Activated naive CD4-positive, alpha-beta T cell treated with anti-CD3 and anti-CD28 coated beads, Interleukin-2, amount 50 U/mL, for 16 hours (primary cell): ENCODE measurements at places on chromosomes 11 and 22.

- no peak for DNase-seq
Observed at GRCh38 chr22:43928468-43928867, 4.9 kb downstream of the PNPLA3 start.

- DNase-seq, result no peak
Observed at GRCh38 chr22:24289114-24289513, 18.5 kb downstream of the SPECC1L start.

DNA sequence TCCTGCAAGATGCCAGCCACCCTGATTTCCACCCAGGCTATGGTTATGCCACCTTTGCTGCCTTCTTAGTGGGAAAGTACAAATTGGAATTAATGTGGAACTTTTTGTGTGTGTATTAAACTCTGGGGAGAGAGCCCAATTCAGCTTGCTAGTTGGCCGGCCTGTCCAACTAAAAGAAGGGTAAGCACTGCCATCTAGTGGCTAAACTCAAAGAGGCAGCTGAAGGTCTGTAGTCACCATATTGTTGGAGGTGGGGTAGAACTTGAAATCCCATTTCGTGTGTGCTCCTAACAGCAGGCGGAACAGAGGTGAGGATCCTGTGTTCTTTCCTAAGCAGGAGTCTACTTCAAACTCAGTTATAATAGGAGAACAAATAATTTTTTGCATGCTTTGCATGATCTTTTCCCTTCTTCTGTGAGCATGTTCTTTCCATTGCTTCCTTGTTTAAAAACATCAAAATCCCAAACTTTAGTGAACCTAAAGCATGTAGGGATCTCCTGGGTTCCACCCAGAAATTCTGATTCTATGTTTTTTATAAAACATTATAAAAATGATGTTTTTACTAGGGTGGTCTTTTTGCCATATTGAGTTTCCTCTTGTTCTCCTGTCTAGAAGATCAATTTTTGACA, 138.8 kb upstream of the SORL1-AS1 start:
- peak; percentile 64 for DNase-seq

DNA sequence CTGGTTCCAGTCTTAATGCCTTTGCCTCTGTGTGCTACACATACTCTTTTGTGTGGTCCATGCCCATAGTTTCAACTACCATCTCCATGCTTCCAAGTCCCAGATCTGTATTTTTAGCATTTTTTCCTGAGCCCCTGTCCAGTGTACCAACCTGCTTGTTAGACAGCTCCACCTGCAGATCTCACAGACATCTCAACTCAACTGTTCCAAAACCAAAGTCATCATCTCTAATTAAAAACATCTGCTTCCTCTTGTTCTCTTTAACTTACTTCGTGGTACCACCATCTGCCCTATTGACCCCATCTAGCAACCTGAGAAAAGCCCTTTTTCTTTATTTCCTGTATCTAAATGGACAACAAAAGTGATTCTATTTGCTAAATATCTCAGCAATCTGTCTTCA, 8.6 kb upstream of the KMT2A start:
- DNase-seq, result no peak

GRCh38 chr11:70411713-70412452, 13.6 kb downstream of the CTTN start:
- no peak for DNase-seq

- DNase-seq, result no peak
Observed at GRCh38 chr11:46736615-46737014, 17.6 kb downstream of the F2 start.

DNA sequence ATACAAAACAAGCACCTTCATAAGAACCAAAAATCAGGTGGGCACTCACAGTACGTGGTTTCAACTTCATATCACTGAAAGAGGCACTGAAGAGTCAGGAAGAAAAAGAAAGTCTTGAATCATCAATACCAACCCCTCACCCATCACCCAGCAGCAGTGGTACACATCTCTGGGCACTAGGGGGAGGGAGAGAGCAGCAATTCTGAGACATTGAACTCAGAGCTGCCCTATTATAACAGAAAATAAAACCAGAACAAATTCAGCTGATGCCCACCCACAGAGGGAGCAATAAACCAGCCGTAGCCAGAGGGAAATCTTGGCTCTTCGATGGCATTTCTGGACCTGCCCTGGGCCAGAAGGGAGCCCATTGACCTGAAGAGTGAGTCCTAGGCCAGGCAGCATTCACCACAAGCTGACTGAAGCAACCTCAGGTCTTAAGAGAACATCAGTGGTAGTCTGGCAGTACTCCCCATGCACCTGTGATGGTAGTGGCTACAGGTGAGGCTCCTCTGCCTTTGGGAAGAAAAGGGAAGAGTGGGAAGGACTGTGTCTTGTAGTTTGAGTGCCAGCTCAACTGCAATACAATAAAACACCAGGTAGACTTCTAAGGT, 42.2 kb upstream of the FAM181B start:
- peak; percentile 14 for DNase-seq

DNA sequence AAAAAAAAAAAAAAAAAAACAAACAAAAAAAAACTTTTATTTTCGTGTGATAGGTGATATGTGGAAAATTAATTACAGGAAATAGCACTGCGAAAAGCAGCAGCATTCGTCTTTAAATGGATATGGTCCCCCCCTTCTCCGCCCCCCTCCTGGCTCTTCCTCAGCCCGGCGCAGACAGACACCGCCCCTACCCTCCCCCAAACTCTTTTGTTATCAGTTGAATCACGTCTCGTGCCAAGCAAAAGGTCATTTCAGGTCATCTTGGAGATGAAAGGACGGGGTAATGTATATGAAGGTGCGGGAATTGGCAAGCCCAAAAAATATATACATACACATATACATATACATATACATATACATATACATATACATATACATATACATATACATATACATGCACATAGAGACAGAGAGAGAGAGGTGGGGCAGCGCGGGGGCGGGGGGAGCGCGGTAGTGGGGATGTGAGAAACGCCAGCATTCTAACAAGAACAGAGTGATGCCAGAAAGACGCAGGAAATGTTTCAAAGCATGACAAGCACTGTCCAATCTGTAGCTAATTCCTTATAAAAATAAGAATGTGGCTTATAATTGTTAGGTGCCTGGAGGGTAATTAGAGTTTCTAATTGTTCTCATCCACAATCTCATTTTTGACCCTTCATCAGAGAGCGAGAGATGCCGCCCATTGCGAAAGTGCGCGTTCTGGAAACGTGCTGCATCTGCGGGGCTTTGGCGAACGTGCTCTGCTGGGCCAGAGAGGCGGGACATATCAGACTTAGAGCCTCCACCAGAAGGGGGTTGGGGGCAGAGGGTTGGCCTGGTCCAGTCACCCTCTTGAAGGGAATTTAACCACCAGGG, 214.5 kb upstream of the UBASH3B start:
- no peak for DNase-seq

DNA sequence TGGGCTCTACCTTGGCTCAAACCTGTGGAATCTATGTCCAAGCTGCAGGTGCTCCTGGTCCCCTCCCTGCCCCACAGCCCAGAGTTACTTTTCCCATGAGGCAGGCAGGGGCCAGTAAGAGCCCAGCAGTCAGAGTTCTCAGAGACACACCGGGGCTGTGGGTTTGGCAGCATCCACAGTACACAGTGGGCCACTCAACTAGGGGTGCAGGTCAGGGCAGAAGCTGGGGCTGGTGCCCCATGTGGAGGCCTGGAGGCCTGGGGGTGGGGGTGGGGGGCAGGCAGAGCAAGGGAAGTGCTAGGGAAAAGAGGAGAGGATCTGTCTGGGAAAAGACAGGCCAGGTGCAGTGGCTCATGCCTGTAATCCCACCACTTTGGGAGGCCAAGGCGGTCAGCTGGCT, 2.5 kb downstream of the UPK2 start:
- no peak for DNase-seq

- no peak for DNase-seq
Observed at GRCh38 chr11:16630651-16631050, 107.8 kb upstream of the C11orf58 start.

- DNase-seq, result no peak
Observed at GRCh38 chr11:13101644-13102512, 92.8 kb downstream of the RASSF10 start.

GRCh38 chr11:125569915-125570621, 791 bp downstream of the EI24 start:
- peak; percentile 19 for DNase-seq

DNA sequence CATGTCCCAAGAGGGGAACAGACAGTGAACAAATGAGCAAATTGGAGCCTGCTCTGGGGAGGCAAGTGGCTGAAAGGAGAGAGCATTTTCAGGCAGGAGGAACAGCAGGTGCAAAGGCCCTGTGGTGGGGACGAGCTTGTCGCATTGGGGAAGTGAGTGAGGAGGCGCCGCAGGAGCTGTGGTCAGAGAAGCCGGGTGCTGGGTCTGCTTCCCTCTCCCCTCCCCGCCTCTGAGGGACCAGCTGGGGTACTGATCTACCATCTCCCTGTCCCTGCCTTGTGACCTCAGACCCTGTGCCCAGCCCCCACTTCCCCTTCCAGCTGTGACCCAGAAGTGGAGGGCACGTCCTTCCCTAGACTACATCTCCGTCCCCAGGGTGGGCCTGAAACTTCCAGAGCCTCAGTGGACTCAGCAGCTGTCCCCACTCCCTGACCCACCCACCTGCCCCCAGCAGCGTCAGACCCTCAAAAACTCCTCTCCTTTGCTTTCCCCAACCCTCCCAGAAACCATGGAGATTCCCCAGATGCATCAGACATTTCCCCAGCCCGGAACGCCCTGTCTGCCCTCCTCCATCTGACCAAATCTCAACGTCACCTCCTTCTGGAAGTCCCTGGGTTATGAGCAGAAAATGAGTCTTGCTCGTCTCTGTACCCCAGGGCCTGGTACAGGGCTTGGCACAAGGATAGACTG, 19.7 kb upstream of the PDGFB start:
- no peak for DNase-seq

GRCh38 chr22:38494498-38494897, 11.6 kb downstream of the DDX17 start:
- DNase-seq, result no peak

DNA sequence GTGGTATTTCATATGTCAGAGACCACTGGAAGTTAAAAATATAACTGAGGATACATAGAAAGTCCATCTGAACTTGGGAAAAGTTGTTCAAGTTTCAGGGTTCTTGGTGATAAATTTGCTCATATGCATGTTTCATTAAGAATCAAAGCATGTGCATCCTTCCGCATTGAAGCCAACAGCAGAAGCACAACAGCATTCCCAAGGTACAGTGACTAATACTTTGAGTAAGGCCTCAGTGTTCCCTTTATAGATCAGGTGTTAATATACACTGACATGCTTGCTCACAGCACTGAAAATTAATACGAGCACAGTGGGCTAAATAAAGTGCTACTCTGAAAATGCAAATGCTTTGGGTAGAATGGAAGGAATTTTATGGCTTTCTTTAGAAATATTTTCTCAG, 691.1 kb downstream of the METTL15 start:
- no peak for DNase-seq

DNA sequence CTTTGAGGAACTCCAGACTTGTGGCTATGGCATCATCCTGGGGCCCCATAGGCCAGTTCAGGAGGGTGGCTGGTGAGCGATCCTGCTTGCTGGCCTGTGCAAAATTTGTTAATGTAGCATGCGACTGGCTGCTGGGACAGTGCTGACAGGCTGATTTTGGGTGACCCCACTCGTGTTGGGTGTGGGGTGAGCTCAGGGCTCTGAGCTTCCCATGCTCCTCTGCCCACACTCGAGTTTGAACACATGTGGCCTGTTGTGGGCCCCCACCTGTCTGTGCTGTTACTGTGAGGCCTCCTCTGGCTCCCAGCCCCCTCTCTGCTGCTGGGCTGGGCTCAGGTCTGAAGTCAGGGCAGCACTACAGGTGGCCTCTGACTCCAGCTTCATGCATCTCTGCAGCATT, 64.4 kb upstream of the MYEOV start:
- DNase-seq, result no peak

DNA sequence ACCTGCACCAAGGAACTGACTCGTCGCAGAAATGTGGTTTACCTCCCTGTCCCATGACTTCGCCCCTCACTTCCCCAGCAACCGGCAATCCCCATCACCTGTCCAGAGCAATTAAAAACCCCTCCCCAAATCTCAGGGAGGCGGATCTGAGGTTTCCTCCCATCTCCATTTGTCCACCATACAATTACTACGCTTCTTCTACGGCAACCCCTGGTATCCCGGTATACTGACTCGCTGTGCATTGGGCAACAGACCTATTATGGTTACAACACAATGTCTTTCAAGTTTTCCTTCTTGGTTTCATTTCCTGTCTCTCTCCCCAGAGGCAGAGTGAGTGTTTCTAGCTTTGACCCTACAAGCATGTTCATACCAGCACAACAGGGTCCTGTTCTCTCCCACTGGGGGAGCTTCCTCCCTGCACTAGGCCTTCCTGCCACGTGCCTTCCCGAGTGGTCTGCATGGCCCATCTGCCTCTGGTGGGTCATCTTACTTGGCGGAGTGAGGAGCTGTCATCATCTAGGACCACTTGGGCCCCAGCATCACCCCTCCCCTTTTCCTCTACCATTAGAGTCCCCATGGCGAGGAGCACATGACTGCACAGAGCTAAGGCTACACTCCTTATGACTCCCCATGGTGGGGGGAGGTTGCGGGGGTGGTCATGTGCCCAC, 30.3 kb upstream of the NAP1L4 start:
- DNase-seq, result no peak

DNA sequence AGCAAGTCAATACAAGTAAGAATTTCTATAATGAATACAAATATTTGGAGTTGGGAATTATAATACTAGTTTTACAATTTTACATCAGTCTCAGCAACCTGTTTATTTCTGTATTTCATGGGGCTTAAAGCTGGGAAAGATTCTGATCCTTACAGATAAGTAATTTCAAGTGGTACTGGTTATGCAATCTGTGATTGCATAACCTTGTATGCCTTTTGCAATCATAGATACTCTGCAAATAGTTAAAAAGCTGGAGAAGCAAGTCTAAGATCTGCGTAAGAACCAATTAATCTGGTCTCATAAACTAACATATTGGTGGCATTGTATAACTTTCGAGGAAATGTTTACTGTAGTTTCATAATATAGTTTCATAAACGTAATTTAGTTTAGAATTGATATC, 198.3 kb upstream of the PGR start:
- no peak for DNase-seq

DNA sequence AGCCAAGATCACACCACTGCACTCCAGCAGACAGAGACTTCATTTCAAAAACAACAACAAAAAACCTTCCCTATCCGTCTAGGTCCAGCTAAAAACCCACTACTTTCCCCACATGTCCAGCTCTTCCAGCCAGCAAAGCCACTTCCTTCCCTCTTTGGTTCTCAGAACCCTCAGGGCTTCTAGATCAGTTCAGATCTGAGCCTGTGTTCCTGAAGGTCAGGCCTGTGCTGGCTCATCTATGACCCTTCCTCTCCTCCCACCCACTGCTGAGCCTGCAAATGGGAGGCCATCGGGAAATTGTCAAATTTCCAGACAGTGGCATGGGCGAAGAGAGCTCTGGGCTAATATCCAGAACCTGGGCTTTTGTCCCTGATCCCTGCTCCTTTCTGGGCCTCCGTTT, 37.8 kb downstream of the SLCO2B1 start:
- DNase-seq, result no peak
